HT-29 (cell line): ENCODE measurements at places on chromosomes 2 and 18.
A peak's percentile ranks its signal among the peaks of the same experiment; 100 is the strongest.

- peak; percentile 39 for DNase-seq
Measured at GRCh38 chr2:23375448-23375847, 9.5 kb upstream of the KLHL29 start.

GRCh38 chr18:76394780-76395476, 100.1 kb downstream of the ZNF516 start:
- peak; percentile 1 for DNase-seq

GRCh38 chr18:79798346-79798998, 734 bp downstream of the KCNG2 start:
- no peak for DNase-seq

- no peak for DNase-seq
Measured at GRCh38 chr18:57831597-57832377, 28.7 kb upstream of the ATP8B1 start.

GRCh38 chr2:132477962-132478361, 61.4 kb downstream of the GPR39 start:
- no peak for DNase-seq

- DNase-seq, result no peak
Measured at GRCh38 chr2:59956981-59957380, 596.5 kb downstream of the BCL11A start.

DNA sequence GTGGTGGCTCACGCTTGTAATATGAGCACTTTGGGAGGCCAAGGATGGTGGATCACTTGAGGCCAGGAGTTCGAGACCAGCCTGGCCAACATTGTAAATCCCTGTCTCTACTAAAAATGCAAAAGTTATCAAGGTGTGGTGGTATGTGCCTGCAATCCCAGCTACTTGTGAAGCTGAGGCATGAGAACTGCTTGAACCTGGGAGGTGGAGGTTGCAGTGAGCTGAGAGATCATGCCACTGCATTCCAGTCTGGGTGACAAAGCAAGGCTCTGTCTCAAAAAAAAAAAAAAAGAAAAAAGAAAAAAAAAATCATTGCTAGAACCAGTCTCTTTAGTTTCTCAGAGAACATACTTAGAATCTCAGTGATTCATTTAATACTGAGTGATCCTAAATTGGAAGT, 217.1 kb downstream of the DYM start:
- no peak for DNase-seq

DNA sequence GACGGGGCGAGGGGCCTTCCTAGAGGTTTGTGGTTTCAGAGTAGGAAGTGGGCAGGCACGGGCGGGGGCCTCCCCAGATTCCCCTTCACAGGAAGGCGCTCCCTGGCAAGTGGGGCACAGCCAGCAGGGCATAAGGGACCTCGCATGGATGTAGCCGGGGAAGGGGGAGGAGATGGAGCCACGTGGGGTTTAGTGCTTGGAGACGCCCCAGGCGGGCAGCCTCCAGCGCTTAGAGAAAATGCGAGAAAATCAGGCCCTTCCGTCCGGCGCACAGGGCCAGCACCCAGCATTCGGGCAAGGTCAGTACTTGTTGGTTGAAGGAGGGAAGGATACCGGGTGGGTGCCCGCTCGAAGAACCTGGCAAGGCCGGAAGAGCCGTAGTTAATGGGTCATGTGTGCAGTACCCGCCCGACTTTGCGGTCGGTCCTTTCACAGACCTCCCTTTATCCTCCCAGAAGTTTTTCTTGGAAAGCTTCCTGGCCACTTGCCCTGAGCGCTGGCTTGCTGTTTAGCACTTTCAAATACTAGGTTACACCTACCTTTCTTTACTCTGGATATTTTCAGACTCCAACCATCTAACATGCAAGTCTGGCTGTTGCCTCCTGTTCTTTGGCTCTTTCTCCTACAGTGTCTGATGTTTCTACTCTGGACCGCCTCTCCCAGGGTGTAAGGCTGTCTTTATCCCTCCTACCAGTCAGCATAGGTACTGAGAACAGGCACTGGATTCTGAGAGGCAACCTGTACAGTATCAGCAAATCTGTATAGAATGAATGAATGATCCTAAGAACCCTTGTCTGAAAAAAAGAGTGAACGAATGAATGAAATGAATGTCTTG, 78.1 kb downstream of the CIB4 start:
- DNase-seq, result peak; percentile 90

DNA sequence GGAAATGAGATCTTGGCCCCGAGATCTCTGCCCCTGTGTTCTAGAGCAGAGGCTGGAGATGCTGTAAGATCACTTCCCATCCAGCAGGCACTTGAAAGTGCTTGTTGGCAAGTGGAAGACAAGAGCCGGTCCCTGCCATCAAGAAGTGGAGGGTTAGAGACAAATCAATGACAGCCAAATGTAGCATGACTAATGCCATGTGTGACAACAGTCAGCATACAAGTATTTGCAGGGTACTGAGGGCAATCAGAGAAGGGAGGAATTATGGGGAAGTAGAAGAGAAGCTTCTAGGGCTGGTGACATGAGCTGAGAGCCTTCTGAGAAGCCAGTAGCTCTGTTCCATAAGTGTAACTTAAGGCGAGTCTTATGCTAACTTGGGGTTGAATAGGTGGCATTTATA, 58.6 kb downstream of the TMEM17 start:
- no peak for DNase-seq

DNA sequence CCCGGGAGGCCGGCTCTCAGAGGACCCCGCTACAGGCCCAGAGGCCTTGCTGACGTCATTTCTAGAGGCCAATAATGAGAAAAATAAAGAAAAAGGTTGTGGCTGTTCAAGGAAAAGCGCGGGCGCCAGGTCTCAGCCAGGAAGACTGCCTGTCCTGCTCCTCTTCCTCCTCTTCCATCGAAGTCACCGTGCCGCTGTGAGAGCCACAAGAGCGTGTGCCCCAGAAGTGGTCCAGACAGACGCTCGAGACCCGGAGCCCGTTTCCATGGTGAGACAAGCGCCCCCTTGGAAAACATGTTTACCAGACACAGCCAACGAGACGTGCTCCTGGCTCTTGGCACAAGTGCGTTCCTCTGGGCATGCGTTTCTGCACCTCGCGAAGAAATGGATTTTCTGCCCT, 210.5 kb downstream of the HDAC4 start:
- no peak for DNase-seq

DNA sequence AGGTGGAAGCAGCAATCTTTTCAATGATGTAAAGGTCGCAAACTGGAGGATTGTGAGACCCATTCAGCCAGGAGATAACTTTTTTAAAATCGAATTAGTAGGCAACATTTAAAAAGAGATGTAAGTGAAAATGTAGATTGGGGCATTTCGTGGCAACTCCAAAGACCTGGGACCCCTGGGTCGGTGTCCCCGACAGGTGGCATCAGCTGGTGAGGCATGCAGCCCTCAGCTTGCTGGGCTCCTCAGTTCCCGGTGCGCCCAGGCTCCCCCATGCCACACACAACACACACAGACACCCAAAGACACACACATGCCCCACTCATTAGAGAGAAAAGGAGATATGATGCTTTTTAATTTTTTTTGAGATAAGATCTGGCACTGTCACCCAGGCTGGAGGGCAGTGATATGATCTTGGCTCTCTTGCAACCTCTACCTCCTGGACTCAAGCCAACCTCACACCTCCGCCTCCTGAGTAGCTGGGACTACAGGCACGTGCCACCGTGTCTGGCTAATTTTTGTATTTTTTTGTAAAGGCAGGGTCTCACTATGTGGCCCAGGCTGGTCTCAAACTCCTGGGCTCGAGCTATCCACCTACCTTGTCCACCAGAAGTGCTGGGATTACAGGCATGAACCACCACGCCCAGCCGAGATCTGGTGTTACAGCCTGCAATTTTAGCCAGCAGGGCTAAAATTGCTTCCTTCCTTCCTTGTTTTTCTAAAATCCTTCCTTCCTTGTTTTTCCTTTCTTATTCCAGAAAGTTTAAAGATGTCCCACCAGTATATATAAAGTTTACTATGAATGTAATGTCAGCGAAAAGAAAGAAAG, 122.6 kb upstream of the EPAS1 start:
- DNase-seq, result no peak

GRCh38 chr18:13562494-13563029, 163.8 kb downstream of the FAM210A start:
- no peak for DNase-seq

- DNase-seq, result no peak
Measured at GRCh38 chr18:79441420-79441819, 45.7 kb downstream of the NFATC1 start.

DNA sequence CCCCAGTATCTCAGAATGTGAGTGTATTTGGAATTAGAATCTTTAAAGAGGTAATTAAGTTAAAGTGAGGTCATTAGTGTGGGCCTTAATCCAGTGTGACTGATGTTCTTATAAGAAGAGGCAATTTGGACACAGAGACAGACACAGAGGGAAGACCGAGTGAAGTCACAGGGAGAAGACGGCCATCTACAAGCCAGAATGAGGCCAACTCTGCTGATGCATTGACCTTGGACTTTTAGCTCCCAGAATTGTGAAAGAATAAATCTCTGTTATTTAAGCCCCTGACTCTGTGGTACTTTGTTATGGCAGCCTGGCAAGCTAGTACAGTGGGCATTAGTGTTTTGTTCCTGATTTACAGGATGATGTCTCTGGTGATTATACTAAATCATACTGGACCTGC, 64.6 kb downstream of the LTBP1 start:
- DNase-seq, result no peak

DNA sequence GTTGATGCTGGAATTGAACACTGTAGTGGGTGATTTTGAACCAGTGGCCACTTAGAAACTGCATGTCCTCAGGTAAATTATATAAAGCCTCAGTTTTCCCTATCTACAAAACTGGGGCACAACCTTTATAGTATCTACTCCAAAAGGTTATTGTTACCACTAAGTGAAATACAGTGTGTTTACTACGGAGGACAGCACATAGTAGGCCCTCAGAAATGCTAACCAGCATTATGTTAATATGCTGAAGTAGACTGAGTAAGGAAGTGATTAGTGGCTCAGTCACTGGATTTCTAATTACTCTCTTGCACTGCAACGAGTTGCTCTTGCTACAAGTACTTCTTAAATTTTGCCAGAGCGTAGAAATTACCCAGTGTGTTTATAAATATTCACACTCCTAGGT, 139.5 kb downstream of the HAUS1 start:
- no peak for DNase-seq

DNA sequence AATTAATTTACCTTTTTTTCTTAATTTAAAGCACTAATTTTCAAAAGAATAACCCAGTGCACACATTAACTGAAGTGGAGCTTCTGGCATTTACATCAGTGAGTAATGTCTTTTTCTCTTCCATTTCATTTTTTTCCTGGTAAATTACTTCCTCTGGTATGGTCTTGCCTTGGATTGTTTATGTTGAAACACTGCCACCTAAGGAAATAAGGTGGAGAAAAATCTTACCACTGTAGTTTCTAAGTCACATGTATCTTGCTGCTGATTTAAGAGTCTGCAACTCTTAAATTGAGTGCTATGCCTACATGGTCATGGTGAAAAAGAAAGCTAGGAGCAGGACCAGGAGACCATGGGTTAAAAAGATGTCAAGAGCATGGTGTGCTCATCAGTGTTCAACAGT, 51.0 kb downstream of the TTC27 start:
- DNase-seq, result no peak

DNA sequence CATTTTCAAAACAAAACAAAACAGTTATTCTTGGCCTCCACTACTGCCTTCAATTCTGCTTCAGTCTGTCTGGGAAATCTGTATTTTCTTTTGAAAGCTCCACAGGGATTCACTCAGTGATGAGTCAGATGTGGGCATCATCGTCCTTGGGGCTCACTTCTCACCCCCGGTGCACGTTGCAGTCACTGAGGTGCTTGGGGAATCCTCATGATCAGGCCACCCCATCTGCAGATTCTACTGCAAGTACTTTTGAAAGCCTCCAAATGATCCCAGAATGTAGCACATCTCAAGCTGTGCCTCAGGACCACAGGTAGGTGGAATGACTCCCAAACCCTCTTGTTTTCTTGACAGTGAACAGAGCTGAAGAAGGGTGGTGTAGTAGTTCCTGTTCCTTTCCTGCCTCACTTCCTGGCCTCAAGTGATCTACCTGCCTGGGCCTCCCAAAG, 34.3 kb downstream of the LPIN2 start:
- DNase-seq, result no peak

- DNase-seq, result peak; percentile 47
Measured at GRCh38 chr2:67561457-67561965, 164.4 kb downstream of the ETAA1 start.

DNA sequence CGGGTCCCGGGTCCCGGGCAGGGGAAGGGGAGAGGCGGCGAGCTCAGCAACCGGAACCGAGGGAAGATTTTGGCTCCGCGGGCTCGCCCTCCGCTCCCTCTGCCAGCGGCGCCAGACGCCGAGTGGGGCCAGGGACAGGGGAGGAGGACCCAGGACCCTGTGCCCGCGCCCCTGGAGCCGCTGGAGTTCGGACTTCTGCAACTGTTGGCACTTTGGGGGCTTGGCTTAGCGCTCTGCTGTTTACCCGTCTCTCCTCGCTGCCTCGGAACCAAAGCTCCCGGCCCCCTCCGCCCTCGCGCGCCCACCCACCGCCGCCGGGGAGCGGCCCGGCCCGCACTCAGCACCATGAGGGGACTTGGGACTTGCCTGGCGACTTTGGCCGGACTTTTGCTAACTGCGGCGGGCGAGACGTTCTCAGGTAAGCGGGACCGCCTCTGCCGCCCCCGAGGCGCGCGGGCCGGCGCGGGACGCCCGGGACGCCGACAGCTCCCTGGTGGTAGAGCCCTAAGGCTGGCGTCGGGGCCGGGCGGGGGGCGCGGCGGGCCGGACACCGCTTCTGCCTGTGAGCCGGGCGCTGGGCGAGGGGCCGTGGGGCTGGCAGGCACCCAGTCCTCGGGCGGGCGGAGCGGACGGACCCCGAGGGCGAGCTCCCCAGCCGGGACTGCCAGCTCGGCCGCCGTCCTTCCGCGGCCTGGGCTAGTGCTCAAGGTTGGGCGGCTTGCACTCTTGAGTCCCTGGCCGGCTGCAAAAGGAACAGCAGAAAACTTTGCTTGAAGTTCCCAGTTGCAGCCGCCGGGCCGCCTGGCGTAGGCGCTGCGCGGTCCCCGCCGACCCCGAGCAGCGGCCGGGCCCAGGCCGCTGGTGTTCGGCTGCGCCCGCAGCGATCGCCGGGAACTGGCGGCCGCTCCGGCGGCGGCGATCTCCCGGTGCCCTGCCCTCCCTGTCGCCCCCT, 634 bp downstream of the PTPRM start:
- DNase-seq, result no peak

DNA sequence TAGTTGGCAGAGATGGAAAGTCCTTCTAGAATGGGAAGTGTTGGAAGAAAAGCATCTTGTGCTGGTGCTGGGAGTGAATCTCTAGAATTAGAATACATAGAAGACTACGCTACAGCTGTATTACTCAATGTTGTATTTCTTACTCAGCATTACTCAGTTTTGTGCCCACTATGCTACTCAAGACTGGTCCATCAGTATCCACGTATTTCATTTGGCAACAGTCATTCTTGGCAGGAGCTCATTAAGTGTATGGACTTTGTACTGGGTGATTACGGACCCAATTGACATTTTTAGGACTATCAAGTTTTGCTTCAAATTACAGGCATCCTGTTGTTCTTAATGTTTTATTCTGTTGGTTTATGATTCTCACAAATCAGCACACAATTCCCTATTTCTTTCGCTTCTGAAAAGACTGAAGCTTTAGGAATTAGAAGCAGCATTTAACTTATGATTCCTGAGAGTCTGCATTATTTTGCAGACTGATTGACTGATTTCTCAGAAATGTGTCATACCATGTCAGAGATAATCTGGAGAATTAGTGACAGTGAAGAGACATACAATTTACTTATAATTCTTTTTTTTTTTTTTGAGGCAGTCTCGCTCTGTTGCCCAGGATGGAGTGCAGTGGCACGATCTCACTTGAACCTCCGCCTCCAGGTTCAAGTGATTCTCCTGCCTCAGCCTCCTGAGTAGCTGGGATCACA, 136.9 kb downstream of the MYO3B start:
- DNase-seq, result no peak

- no peak for DNase-seq
Measured at GRCh38 chr2:241859436-241860183, 916 bp upstream of the PDCD1 start.

- no peak for DNase-seq
Measured at GRCh38 chr18:58958628-58959027, 94.0 kb downstream of the ZNF532 start.
